ENCODE measurements at places on chromosomes 11 and 22.

DNA sequence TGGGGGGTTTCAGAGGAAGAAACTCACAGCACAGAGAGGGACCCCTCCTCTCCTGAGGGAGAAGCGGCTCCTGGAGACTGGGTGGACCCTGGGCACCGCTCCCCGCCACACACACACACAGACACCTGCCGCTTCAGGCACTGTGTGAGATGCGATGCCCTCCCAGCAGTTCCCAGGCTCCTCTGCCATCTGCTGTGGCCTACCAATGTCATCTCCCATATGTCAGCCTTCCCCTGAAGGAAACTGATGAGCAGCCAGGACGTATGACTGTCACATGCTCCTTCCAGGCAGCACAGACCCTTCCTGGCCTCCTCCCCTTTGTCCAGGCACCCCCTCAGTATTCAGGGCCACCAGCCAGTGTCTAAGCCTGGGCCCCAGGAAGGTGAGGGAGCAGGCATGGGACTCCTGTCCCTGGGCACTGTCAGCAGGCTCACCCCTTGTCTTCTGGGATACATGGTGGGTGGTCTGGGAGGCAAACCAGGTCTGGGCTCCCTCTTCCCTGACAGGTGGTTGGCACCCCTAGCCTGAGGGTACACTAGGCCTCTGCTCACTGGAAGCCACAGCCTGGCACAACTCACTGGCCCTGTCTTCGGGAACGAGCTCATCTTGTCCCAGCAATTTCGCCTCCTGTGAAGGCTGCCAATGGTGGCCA, 11.8 kb upstream of the BCR start:
- DNase-seq = no peak

DNA sequence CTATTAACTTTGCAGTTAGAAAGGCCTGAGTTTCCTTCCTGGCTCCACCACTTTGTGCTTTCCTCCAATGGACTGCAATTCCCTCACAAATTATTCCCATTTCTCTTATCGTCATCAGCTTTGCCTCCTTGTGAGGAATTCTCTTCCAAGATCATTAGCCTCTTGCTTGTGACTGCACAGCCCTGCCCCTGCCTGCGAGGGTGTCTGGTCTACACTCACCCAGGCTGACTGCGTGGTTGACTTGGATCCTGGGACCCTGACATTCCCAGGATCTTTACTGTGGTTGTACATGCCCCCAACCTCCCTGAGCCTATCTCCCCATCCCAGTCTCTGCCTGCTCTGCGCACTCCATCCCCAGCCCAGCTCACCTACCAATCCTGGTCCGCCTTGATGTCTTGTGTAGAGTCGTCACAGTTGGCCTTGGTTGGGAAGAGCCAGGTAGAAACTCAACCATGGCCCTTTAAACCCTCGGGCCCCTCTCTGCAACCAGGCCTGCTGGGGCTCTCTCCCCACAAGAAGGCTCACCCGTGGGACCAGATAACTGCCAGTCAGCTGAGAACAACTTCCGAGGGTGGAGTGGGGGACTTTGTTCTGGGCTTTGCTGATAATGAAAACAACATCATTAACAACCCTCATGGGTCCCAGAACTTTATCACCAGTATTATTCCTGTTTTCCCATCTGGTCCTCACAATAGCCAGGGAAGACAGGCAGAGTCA, at the start of gene OR2AT4:
Gene OR2AT4, minus strand, starts transcription at position 421 of the 717 bp plus-strand sequence.
- DNase-seq = no peak

- no peak for DNase-seq
Observed at GRCh38 chr11:61697764-61698163, 17.6 kb downstream of the DAGLA start.

DNA sequence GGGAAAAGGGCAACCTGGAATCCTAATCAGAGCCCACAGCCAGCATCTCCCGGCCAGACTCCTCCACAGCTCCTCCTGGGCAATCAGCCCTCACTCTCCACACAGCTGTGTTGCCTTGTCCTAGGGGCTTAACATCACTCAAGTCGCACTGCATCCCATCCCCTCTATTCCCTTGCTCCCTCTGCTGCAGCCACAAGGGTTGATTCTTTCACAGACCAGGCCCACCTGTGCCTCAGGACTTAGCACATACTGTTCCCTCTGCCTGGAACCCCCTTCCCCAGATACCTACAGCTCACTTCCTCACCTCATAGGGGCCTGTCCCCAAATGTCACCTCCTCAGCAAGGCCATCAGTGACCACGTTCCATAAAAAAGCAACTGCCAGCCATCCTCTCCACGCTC, 18.4 kb downstream of the SPATA19 start:
- no peak for DNase-seq

DNA sequence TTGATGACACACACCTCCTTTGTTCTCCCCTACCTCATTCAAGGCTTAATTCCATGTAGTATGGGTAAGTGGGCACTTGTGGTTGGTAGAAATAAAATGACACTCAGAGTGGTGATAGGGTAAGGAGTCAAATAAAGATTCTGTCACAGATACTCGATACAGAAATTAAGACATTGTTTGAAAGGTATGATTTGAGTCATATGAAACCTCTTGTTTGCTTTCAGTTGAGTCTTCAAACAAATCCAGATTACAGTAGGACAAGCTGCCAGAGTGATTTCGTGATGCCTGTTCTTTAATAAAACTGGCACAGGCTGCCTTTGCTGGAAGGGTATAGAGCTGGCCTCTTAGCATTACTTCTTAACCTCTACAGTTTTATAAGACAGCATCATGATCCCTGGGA, 182.4 kb downstream of the SPON1 start:
- no peak for DNase-seq

DNA sequence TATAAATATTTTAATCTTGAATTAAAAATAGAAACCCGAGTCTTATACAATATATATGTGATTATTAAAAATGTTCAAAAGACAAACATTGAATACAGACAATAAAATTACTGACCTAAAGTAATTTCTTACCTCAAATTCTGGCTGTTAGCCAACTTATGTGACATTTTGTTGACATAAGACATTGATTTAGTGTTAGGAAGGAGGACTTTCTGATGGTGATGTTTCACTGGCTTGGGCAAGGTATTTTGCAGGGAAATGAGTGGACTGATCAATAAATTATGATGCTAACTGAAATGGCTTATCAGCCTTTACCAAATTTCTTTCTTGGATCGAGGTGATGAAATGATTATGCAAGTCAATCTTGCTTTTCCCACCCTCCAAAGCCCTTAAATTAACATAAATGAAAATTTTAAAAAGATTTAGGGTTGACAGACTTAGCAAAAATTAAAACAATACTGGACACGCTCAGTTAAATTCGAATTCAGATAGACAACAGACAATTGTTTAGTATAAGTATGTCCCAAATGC, 33.2 kb upstream of the FZD4 start:
- no peak for DNase-seq

DNA sequence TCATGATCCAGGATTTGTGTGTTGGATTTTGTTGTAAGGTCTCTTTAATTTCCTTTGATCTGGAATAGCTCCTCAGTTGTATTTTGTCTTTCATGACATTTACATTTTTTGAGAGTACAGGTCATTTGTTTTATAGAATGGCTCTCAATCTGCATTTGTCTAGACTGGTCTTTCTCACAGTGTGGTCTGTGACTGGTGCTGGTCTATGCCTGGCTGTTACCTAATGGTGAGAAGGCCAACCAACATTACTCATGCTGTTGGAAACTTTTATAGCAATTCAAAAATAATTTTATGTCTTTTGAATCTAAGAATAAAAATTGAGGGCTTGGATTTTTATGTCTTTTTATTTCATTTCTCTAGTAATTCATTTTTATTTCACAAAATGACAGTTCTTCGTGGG, 3.9 kb upstream of the NCR3LG1 start:
- no peak for DNase-seq

GRCh38 chr11:132590554-132590953, 941.7 kb downstream of the OPCML start:
- DNase-seq = no peak

All from endodermal cell (in vitro differentiated cells).